Fibroblast of skin of left quadriceps (primary cell): ENCODE measurements at places on chromosomes 2 and 18.

- peak; percentile 87 for DNase-seq
These were observed 15.9 kb upstream of the SEC11C start for GRCh38 chr18:59123588-59124369.

GRCh38 chr2:215314896-215315295 is 3.0 kb downstream of the ATIC start:
- DNase-seq: no peak

DNA sequence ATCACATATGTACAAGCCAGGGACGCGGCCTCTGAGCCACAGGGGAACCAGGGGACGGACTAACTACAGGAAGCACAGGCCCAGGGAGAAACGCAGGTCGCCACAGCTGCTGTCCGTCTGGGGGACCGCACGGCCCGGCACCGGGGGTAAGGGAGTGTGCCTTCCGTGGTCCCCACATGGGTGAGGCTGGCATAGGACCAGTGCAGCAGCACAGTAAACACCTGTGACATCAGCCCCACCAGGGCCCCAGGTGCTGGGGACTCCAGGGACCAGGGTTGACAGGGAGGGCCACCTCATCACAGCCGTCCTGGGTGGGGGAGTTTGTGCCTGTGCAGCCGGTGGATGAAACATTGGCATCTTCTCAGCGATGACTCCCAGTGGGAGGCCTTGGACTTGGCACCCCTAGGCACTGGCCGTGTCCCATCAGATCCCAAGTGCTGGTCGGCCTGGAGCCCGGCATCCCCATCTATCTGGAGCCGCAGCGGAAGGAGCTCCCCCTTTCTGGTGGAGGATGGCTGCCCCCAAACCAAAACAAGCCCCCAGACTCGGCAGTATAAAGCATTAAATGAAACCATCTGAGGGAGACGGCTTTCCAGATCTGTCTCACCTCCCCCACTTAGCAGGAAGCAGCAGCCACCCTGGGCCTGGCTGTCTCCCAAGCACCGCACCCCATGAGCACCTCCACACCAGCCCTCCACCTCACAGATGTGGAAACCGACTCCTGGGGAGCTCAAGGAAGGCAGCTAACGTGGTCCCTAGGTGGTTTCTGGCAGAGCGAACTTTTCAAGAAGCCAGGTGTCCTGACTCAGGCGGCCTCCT is 22.5 kb downstream of the AQP12A start:
- no peak for DNase-seq

DNA sequence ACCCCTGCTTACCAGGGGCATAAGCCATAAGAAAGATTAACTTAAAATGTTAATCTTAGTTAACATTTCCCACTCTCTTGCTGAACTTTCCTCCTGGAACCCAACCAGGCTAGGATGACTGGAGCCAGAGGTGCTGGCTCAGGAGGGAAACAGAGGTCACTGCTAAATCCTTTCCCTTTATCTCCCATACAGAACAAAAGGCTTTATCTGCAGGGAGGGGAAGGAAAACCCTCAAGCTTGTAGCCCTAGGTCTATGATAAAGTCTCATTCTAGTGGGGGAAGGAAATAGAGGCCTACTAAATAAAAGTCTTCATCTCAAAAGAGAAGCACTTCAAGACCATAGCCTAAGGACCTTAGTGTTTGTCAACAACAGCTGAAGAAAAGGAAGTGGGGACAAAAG is 18.6 kb downstream of the HIBCH start:
- no peak for DNase-seq

GRCh38 chr2:98847853-98848252 is 88.2 kb downstream of the CRACDL start:
- no peak for DNase-seq

DNA sequence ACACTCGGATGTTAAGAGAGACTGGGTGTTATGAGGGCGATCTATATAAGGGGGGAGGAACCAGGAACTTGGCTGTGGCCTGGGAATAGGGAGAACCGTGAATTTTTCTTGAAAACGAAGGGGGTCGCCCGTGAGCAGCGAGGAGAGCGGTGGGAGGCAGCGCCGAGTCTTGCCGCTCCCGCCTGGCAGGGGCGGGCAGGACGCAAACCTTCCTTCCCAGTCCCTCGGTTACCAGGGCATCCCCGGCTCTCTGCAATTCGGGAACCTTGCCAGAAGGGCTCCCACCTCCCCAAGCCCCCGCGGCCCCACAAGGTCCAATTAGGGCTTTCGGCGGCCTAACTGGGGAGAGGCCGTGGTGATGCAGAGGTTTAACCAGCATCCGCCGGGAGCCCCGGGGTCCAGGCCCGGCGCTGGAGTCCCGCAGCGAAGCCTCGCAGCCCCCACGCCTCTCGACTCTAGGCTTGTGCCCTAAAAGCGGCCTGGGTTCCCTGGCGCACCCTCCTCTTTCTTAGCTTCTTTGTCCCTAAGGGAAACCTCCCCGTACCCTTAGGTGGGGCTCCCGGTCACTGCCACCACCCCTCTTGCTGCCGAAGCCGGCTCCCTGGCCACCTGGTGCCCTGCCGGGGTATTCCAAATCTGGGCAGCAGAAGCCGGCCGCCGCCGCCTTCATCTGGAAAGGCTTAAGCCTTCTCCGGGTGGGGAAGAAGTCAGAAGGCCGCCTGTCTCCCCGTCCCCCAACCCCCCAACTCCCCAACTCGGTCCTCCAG is 680 bp upstream of the FHOD3 start:
- no peak for DNase-seq

- no peak for DNase-seq
These were observed 31.9 kb upstream of the CWC22 start for GRCh38 chr2:180038997-180039396.

GRCh38 chr2:162524192-162524591 is 180.3 kb downstream of the GCA start:
- DNase-seq: no peak

DNA sequence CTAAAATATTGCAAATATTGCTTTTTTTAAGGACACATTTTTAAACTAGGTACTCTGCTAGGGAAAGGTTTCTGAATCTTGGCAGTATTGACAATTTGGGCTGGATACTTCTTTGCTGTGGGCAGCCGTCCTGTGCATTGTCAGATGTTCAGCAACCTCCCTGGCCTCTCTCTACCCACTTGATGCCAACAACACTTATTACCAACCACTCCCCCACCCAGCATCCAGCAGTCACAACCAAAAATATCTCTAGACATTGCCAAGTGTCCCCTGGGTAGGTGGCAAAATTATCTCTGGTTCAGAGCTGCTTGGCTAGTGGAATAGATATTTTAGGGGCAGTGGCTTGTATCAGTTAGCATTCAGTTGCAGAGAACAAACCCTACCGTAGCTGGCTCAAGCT is 114.3 kb upstream of the PNPT1 start:
- DNase-seq: no peak

DNA sequence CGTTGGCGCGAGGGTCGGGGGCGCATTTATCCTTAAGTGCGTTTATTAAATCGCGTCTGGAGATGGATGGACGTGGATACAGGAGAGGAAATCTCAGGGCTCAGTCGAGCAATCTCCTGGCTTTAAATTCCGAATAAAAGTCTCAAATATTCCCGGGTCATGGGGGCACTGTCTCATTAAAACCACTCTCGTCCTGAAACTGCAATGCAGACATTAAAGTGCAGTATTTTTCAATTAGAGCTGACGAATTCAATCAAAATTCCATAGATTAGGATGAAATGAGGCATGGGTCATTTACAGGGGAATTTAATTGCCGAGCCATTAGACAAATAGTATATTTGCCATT is 10.7 kb upstream of the GBX2 start:
- no peak for DNase-seq

DNA sequence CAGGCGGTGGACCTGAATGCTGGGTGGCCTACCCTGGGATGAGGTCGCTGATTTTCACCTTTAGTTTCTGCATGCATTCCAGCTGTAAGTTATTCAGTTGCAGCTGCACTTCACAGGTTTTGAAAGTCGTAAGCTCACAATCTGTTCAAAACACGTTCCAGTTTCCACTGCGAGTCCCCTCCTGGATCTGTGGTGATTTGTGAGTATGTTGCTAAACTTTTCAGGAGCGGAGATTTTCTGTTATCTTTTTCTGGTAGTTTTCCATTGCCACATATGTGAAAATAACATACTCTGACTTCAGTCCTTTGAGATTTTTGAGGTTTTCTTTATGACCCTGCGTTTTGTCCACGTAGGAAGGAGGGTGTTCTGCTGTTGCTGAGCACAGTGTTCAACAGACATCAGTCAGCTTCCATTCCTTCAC is 102.1 kb downstream of the SNTG2 start:
- DNase-seq: peak; percentile 43

DNA sequence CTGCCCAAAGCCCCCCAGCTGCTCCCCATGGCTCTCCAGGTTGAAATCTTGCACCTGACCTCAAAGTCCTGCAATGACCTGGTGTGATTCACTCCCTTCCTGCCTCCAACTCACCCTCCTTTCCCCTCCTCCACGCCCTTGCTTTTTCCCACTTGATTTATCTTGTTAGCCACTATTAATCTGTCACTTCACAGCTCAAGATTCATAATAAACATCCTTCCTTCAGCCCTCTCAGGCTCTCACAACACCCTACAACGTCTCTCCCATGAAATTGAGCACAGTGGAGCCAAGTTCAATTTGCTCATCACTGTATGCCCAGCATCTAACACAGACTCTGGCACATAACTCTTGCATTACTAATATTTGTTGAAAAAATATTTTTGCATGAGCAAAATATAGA is 85.6 kb upstream of the SLC35G4 start:
- no peak for DNase-seq

GRCh38 chr18:24080861-24081260 is 58.0 kb upstream of the CABYR start:
- DNase-seq: no peak

GRCh38 chr2:42771546-42772153 is 7.7 kb upstream of the OXER1 start:
- no peak for DNase-seq
